ENCODE measurements at places on chromosomes 11 and 22.

DNA sequence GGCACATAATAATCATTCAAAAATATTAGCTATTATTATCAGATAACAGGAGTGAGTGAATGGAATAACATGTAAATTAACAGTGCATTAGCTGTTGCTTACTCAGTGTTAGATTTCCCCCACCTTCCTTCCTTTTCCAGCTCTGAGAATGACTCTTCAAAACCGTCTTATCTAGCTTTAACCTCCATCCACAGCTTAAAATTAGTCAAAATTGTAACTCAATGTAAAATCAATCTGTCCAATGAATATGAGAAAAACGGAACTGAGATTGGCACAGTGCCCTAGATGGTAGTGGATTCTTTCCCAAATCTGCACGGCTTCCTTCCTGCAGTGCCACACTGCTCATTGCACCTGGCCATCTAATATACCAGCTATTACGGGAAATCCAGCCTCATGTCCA is 156.8 kb upstream of the BDNF start:
- no peak for DNase-seq

GRCh38 chr11:61273178-61274078 is 21.7 kb downstream of the VWCE start:
- no peak for DNase-seq

DNA sequence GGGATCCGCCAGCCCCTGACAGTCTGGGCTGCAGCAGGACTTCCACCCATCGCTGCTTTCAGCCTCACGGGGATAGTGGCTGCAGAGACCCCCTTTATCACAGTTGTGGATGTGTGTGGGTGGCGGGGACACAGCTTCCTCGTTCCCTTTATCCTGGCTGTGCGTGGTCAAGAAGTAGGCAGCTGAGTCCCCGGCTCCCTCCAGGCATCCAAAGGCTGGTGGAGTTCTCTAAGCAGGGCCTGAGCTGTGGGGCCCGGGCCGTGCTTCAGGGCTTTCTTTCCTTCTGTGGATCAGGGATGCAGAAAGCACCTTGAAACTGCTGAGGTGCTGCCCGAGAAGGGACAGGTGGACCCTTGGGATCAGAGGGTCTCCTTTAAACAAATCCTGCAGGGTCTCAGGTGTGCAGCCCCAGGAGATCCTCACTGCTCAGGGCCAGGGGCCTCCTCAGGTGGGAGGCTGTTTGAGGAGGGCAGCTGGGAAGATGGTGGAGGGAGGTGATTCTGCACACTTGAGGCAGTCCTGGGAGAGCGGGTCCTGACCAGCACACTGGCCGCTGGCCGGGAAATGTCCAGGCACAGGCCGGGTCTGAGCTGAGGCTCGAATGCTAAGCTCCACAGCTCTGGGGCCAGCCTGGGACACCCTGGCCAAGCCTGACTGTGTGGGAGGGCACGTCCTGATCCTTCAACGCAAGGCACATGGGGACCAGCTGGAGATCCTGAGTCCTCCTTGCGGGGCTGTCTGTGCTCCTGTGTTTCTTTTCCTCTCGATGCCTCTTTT is 1024.3 kb downstream of the BRD1 start:
- DNase-seq = no peak

DNA sequence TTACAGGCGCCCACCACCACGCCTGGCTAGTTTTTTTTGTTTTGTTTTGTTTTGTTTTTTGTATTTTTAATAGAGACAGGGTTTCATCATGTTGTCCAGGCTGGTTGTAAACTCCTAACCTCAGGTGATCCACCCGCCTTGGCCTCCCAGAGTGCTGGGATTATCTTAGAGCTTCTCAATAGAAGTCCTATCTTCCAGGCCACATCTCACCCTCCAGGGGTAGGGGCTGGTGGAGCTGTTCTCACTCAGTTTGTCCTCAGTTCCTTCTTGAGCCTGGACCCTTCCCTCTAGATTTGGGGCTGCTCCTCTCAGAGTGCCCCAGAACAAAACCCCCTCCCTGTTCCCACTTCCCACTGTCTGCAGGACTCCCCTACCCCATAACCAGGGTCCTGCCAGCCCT is 31.3 kb downstream of the BCR start:
- no peak for DNase-seq

GRCh38 chr11:2573240-2574042 is 126.4 kb downstream of the KCNQ1OT1 start:
- no peak for DNase-seq

DNA sequence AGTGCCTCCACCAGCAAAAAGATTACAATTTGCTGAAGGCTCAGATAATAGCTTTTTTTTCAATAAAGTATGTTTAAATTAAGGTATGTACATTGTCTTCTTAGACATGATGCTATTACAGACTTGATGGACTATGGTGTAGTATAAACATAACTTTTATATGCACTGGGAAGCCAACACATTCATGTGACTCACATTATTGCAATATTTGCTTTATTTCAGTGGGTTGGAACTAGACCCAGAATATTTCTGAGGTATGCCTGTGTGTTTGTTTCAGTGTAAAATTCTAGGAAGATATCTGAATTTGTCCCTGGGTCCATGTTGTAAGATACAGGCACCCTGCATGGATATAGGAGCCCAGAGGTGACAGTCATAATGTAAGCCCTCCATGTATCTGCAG is 120.0 kb upstream of the BDNF start:
- DNase-seq = no peak

DNA sequence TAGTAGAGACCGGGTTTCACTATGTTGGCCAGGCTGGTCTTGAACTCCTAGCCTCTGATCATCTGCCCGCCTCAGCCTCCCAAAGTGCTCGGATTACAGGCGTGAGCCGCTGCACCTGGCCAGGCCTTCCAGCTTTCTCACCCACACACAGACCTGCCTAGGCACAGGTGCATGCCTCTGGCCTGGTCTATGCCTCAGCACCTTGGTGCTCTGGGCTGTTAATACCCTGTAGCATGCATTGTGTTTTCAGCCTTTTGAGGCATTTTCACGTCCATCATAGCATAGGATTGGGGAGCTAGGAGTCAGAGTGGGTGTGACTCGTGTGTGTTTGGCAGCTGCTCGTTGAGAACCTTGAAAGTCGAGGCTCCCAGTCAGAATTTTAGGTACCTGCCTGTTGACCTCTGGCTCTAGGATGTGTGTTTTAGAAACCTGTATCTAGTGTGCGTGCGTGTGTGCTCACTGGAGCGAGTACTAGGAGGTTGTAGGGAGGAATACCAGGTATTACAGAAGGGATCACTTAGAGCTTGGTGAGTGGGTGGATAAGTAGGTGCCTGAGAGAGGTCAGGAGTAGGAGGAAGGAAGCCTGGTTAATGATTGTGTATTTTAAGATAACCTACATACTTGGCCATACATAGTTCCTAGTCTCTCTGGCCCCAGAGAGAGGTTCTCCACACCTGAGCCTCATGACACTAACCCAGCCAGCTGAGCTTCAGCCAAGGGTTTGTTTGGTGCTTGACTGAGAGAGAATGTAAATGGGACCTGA is 20.0 kb downstream of the CRKL start:
- DNase-seq = no peak

- no peak for DNase-seq
Observed at GRCh38 chr11:46479601-46480000, 88.0 kb upstream of the CHRM4 start.

DNA sequence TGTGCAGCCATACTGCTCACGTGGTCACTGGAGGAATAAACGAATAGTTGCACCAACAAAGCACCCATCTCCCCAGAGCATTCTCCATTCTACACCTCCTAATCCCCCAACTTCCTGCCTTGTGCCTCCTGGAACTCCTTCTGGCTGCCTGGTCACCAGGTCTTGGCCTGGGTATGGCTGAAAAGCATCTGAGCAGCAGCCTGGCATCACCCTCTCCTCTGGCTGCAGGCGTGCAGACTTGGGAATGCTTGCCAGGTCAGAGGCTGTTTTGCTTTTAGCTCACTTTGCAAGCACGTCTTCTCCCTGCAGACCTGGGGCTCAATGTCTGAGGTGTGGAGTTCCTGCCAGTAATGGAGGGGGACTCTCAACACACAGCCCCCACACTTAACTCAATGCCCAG is 33.3 kb upstream of the KCNJ11 start:
- DNase-seq = no peak

GRCh38 chr11:33953289-33953688 is 61.4 kb upstream of the LMO2 start:
- no peak for DNase-seq

- DNase-seq = no peak
Observed at GRCh38 chr22:30871391-30872284, 96.9 kb downstream of the MORC2 start.

DNA sequence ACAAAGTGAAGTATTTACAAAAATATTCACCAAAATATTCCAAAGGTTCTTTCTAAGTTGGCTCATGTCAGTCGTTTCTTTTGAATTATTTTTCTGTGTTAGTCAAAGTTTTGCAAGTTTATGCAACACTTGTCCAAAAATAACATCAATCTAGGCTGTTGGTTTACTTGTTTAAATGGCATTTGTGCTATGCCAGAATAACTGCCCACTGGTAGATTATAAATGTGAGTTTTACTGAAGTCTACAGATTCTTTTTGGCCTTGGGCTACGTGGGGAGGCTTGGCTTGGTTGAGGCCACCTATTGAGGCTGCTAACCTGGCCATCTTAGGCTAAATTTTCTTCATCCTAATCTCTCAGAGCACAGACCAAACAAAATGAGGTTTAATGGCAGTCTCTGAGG is 1091.9 kb upstream of the RAG2 start:
- no peak for DNase-seq

DNA sequence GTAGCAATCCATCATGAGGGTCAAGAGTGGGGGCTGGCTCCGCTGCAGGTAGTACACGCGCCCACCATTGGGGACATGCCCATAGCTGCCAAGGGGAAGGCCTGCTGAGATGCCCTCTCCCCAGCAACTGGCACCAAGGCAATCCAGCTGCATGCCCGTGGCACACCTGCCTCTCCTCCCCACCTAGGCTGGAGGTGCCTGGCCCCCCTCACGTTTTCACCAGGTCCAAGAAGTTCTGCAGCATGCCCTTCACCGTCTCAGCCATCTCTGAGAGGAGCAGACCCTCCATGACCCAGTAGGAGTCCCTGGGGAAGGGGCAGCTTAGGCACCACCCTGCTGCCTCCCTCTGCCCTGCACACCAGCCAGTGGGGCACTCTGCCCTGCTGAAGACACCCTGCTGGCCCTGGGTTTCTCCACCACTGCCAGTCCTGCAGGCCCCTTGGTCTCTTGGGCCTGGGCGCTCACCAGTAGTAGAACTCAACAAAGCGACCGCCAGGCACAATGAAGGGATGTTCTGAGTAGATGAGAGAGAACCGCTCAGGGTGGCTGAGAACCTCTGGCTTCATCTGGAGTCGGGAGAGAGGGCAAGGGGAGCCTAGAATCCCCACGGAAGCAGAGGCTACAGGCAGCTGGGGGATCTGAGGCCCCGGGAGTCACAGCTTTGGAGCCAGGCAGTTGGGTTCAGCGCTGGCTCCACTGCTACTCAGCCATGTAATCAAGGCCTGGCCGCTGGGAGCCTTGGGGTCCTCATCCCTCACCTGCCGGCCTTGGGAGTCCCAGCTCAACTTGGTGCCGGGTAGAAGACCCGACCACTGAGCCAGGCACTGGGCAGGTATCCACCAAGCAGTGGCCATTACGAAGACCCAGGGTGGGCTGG is 17.8 kb downstream of the TREH start:
- no peak for DNase-seq

GRCh38 chr22:47259990-47260389 is 497.5 kb downstream of the TBC1D22A start:
- DNase-seq = no peak

- DNase-seq = no peak
Observed at GRCh38 chr11:2912498-2912897, 16.7 kb downstream of the PHLDA2 start.

DNA sequence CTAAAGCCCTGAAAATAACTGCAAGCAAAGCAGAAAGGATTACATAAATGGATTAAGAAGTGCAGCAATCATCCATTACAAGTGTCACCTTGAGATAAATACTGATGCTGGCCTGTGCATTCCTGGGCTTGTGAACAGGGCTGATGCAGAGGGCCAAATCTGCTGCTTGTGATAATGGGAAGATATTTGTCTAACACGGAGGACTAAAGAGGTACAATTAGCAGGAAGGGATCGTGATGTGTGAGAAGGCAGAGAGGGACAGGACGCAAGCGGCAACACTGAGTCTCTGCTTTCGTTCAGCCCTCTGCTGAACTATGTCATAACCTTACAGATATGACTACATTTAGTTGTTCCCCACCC is 107.7 kb upstream of the DDI1 start:
- DNase-seq = no peak

DNA sequence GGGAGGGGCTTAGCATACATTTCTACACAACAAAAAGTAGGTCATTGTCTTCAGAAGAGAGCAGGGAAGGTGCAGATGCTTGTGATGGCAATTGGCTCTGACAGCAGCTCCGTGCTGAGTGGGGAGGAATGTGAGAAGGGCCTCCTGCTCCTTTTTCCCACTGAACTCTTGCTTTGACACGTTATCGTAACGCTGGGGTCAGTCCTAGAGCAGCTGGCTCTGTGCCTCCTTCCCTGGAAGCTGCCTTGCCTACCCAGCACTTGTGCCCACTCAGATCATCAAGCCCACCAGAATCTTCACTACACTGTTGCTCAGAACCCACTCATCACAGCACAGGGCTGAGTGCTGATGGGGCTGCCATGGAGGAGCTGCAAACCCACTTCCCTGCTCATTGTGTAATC is 14.9 kb upstream of the NAV2 start:
- no peak for DNase-seq

DNA sequence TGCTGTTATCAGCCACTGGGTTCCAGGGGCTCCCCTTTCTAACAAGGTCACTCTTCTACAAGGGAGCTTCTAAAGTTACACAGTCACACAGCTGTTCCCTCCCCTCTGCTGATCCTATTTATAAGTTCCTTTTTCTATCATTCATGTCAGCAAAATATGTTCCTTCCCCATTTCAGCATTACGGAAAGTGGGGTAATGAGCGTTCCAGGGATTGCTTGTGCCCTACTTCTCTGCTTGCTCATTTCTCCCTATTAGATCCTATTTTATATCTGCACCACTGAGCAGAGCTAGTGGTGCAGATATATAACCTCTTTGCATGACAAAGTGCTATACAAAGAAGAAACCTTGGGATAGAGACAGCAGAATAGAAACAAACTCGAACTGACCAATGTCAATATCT is 22.7 kb upstream of the PLEKHB1 start:
- no peak for DNase-seq

GRCh38 chr11:42311514-42311913 is 852.1 kb upstream of the LRRC4C start:
- no peak for DNase-seq

- DNase-seq = no peak
Observed at GRCh38 chr11:110948112-110948511, 235.9 kb upstream of the ARHGAP20 start.

- DNase-seq = no peak
Observed at GRCh38 chr11:42075180-42075579, 615.7 kb upstream of the LRRC4C start.
